ENCODE measurements at places on chromosomes 12 and 14.

- DNase-seq: no peak
Measured at GRCh38 chr12:79086541-79087296, 222.1 kb downstream of the SYT1 start.

GRCh38 chr12:76551482-76551888 lies 8.1 kb downstream of the OSBPL8 start:
- no peak for DNase-seq

DNA sequence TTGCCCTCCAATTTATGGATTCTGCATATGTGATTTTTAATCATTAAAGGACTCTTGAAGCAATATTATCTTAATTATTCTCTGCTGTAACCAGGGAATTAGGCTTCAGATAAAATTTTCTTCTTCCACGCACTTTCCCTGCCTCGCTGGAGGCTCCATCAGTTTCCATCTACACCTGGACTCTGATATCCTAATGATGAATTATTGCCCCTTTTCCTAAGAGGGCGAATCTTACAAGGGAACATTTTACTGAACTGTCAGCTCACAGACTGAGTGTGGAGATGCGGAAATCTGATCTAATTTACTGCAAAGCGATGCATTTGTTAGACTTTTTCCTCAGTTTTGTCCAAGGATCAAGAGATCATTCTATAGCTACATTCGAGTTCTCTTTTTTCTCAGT lies 43.0 kb downstream of the LMO3 start:
- no peak for DNase-seq

DNA sequence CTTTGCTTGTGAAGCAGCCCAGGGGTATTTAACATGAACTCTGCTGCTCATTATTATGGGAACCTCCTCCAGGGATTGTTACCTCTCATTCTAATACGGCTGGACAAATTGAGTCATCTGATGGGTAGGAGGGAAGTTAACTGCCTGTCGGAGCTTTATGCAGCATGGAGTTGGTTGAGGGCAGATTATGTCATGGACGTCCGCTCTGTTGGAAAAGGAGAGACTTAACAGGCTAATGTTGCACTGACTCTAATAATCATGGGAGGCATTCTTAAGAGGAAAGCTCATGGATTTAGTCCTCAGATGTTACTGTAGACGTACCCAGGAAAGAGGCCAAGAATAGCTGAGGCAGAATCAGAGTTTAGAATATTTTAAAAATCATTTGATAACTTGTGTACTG lies 9.9 kb downstream of the POP5 start:
- DNase-seq: no peak

DNA sequence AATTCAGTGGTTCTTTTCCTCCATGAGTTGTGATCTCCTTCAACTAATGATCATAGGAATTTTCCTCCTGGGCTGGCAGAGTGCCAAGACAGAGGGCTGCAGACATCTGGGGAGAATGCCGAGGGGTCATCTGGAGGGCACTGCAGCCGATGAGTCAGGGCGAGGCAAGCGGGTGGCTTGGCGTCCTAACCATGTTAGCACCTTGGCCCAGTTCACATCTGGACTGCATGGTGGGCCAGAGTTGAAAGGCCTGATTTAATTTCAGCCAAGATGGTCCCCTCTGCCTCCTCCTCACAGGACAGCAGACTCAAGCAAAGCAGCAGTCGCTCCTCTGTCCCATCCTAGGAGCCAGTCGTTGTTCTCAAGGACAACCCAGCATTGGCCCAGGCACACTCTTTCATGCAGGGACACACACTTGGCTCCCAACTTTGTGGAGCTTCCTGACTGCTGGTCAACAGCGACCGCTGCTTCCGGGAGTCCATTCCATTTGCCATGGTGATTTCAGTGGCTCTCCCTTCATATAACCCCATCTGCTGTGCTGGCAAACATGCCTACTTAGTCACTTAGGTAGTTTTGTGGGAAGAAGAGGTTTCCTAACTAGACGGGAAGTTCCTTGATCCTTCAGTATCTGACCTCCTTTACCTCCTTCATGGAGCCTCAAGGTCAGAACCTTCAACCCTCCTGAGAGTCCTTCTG lies 161.8 kb downstream of the TTC8 start:
- DNase-seq: peak; percentile 81

GRCh38 chr12:13038491-13039161 lies 5.6 kb upstream of the FAM234B start:
- peak; percentile 88 for DNase-seq

- no peak for DNase-seq
Measured at GRCh38 chr12:119363490-119363889, 29.0 kb downstream of the CCDC60 start.

DNA sequence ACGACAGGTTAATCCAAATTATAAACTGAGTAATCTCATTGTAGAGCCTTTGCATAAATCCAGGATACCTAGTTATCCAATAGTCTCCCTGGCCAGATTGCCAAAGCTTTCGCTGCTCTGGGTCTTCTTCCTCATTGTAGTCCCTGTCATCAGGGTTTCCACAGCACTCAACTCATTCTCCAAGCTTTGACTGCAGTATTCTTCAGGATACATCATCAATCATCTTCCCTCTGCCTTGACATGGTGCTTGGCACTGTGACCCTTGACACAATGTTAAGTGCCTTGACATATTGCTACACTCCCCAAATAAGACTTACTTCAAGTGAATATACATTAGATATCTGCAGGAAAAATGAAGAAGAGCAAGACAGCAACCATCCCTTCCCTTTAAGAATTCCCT lies 60.1 kb upstream of the RESF1 start:
- no peak for DNase-seq

- no peak for DNase-seq
Measured at GRCh38 chr12:90827567-90827966, 127.4 kb downstream of the CCER1 start.

DNA sequence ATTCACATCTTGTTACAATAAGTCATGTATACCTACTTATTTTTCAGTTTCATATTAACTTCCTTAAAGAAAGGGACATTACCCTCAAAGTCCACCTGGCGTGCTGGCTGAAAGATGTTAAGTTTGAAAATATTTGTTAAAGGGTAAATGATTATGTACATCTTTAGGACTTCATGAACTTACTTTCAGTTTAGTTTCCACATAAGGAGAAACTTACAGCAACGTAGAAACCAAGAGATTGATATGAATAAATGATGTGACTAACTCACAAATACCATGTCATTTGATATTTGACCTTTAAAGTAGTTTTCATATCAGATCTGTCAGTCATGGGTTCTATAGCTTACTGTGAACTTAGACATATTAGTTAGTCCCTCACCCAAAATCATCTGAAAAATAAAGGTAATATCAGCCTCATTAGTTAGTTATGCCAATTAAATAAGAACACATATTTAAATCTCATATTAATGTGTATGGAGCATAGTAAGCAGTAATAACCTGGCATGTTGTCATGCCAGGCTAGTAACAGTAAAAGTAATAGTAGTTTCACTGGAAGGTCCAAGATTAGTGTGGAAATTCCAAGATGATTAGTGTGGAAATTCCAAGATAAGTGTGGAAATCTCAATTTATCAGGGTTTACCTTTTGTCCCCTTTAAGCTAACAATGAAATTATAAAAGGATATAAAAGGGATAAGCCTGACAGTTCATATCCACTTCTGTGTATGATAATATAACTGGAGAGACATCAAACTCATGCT lies 1.9 kb upstream of the CLEC2D start:
- no peak for DNase-seq

DNA sequence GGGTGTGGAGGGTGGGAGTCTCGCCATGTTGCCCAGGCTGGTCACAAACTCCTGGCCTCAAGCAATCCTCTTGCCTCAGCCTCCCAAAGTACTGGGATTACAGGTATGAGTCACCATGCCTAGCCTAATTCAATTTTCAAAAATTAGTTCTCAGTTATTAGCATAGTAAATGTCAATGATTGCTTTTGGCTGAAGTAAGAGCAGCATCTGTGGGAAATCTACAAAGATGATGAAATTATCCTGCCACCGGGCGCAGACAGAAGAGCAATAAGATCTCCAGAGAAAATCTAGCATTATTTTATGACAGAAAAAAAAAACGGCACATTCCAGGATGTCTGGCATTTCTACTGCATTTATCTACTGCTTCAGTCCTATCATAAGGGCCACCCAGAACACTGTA lies 97.9 kb upstream of the DAAM1 start:
- peak; percentile 63 for DNase-seq

GRCh38 chr12:39505023-39505422 lies 62.1 kb upstream of the KIF21A start:
- DNase-seq: no peak

- DNase-seq: no peak
Measured at GRCh38 chr12:46184798-46185595, 83.8 kb downstream of the SLC38A1 start.
